ENCODE measurements at places on chromosomes 3 and 15.

DNA sequence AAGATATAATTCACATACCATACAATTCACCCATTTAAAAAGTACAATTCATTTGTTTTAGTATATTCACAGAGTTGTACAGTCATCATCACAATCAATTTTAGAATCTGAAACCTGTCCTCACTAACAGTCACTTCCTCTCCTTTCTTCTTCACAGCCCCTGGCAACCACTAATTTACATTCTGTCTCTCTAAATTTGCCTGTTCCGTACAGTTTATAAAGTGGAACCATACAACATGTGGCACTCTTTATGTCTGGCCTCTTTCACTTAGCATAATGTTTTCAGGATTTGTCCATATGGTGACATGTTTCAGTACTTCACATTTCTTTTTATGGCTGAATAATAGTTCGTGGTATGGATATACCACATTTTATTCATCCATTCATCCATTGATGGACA, 22.7 kb downstream of the ERICH6 start:
- no peak for DNase-seq

- DNase-seq: peak; percentile 71
Measured at GRCh38 chr15:101641129-101641764, 10.9 kb downstream of the TM2D3 start.

DNA sequence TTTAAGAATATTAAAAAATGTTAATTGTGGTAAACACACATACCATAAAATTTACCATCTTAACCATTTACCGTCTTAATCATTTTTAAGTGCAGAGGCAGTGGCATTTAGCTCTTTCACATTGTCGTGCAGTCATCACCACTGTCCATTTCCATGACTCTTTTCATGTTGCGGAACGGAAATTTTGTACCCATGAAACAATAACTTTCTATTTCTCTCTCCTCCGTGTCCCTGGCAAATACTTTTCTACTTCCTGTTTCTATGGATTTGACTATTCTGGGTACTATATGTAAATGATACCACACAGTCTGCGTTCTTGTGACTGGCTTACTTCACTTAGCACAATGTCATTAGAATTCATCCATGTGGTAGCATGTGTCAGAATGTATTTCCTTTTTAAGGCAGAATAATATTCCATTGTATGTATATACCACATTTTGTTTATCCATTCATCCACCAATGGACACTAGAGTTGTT, 27.9 kb downstream of the AKAP13 start:
- no peak for DNase-seq

- DNase-seq: no peak
Measured at GRCh38 chr3:33047842-33048834, 48.8 kb downstream of the GLB1 start.

GRCh38 chr3:27458929-27459328, 25.3 kb downstream of the SLC4A7 start:
- no peak for DNase-seq

GRCh38 chr15:68512598-68512997, 66.2 kb upstream of the CORO2B start:
- no peak for DNase-seq

DNA sequence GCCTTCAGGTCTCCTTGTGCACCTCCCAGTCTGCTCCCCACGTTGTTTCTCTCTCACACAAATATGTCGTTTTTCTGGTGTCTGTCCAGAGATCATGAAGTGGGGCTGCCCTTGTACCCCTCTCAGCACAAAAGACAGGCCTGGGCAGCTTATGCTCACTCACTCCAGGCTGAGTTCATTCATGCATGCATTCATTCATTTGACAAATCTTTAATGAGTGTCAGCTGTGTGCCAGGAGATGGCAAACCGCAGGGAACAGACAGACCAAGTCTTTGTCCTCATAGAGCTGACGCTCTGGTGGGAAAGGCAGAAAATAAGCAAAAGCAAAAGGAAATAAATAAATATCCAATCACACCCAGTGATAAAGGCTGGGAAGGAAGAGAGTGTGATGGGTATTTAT, 7.6 kb upstream of the TRH start:
- DNase-seq: no peak

DNA sequence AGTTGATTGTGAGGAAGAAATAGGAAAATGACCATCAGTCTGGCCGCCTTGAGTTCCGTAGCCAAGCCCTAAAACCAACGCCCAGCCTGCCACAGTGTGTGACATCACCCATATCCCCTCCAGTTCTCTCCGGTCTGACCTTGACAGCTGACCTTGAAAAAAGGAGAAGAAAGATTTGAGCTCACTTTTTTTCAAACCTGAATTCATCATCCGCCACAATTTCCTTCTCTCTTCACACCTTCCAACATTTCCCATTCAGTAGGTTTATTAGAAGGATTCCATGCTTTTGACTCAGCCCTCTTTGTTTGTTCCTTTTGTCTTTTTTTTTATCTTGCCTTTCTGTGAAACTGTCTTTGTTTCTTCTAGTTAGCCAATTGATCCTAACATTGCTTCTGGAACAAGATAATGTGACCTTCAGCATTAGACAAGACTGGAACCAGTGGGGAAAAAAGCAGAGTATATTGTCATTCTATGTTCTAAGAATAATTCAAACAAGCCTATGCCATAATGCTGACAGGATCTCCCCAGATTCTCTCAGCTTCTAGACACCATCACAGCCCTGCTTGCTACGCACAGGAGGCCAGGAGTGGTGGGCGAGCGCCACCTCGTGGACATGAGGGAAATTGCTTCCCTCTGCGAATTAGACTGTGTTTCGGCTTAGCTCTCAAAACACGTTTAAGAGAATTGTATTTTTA, 283.1 kb downstream of the FGF12 start:
- DNase-seq: peak; percentile 66

DNA sequence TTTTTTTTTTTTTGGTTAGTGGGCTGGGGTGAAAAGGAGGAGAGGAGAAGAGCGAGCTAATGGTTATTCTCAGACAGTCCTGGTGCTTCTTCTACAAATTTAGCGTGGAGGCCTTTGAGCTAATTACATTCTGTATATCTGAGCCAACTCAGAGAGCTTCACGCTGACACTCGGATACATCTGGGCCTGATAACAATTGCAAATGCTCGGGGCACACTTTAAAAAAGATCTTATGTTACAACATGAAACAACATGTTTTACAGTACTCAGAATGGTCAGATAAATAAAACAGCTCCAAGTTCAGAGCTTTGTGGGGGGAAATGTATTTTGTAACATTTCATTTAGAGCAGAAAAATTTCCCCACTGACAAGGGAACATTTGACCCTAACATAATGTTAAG, 966.9 kb upstream of the NR2F2 start:
- DNase-seq: no peak

DNA sequence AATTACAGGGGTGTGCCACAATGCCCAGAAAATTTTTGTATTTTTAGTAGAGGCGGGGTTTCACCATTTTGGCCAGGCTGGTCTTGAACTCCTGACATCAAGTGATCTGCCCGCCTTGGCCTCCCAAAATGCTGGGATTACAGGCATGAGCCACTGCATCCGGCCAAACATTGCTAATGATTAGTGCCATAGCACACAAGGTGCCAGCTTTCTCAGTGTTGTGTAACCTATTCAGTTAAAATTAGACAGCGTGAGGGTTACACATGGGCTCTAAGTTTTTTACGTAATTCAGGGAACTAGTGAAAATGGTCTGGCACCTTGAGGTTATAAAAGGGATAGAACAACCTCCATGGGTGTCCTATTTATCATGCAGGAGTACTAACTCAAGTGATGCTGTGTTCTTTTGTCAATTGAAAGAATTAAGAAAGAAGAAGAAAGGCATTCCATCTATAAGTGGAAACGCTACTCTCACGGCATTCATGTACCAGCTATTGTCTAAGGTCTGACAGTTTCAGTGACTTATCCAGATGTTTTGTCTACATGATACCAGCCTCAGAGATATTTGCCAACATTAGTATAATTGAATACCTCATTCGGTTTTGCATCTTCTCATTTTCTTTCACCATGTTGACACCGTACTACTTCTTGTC, 84.7 kb downstream of the EOMES start:
- no peak for DNase-seq

- peak; percentile 90 for DNase-seq
Measured at GRCh38 chr15:62758126-62758951, 284.2 kb upstream of the TPM1 start.

DNA sequence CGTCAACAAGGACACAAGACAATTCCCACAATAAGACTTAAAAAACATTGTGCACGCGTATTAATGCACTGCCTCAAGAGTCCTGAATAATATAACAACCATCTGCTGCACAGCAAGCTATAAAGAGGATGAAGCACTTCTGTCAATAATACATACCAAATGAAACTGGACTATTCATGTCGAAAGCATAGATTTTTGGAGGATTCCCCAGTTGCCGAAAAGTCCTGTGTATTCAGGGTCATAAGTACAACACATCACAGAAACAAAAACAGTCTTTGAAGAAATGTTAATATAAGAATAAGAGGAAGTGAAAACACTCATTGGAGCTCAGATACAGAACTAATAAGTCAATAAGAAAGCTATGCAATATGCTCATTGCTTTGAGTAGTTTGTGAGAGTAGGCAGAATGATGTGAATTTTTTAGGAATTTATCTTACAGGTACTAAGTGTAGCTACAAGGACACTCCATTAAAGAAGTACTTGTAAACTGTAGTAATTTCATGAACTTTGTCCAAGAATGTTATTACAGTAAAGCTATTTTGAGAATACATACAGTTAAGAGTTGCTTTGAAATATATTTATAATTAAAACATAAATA, 31.6 kb downstream of the CBLB start:
- DNase-seq: no peak

DNA sequence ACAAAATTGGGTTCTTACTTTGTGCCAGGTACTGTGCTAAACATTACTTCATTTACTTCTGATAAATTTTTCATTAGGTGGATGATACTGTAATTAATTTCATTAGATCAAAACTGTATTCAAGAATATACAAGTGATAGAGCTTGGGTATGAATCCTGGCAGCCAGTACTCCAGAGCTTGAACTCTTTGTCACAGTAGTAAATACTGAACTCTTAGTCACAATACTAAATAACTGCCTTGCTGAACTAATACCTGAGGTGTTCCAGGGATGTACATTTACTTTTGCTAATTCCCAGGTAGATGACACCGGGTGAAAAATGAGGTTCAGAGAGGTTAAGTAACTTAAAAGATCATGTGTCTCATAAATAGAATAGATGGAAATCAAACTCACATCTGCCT, 20.3 kb downstream of the FXR1 start:
- DNase-seq: no peak

DNA sequence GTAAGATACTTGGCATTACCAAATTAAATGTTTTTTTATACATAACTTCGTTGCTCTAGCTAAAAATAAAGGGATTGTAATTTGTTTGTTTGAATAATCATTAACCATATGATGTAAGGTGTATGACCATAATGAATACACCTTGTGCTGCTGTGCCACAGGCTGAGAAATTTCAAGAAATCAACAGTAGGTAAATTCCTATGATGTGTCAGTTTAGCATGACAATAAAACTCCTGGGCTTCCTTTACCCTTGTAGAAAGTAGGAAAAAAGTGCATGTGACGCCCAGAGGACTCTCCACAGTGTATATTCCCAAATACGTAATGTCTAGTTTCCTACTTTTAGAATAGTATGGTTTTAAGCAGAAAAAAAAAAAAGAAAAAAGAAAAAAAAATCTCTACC, 208.1 kb downstream of the SATB1 start:
- DNase-seq: no peak

DNA sequence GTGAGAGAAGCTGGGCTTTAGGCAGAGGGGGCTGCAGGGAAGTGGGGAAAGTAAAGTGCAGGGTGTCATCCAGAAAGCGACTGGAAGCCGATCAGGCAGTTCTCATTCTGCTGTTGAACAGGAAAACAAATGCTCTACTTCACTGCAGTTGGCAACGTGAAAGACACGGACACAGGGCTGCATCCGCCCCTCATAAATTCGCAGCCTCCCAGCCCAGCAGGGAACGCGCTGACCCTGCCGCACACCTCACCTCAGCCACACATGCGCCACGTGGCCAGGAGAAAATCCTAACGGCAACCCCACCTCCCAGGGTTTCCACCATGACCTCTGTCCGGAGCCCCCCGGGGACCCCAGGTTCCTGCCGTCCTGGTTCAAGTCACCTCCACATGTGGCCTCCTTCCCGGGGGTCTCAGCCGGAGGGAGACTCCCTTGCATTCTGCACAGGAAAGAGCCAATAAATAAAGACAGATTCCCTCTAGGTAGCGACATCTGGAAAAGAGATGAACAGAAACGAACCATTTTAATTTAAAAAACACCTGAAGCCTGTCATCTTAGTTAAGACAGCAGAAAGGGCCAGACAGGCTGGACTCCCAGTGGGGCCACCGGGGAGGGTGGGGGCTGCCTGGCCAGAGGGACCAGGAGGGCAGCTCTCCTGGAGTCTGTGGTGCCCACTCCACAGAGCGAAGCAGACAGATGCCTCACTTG, 118.7 kb downstream of the TMEM266 start:
- DNase-seq: no peak

DNA sequence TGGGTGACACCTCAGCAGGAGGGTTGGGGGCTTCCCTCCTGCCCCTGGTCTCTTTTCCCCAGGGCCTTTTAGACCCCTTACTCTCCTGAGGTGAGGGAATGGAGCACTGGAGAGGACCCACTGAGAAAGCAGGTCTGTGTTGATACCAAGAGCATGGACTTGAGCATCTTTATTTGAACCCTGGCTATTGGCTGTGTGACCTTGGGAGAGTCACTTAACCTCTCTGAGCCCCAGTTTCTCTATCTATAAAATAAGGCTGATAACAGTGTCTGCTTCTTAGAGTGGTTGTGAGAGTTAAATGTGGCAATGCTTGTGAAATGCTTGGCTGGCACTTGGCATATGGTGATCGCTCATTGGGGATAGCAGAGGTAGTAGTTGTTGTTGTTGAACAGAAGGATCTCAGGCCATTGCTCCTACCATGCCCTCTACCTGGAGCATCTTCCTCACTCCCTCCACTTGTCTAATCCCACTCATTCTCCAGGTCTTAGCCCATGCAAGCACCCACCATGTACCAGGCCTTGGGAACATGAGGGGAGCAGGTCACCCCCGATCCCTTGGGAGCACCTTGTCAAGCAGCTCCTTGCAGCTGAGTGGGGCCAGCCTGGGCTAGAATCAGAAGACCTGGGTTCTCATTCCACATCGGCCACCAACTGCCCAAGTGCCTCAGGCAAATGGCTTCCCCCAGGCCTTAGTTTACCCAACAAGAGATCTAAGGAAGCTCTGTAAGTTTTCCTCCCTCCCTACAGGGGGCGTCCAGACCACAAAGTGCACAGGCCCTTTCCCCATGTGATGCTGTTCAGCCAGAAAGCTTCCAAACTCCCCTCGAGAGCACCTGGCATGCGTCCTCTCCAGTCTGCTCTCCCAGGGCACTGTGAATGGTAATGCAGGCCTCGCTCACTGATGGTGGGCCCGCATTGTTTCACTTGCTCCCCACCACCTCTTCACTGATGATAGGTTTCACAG, 96.7 kb downstream of the LSM3 start:
- no peak for DNase-seq

- DNase-seq: peak; percentile 63
Measured at GRCh38 chr3:40920041-40920440, 279.3 kb upstream of the CTNNB1 start.

- no peak for DNase-seq
Measured at GRCh38 chr3:156353563-156353962, 201.4 kb downstream of the SSR3 start.

GRCh38 chr3:164604687-164605086, 473.6 kb downstream of the SI start:
- DNase-seq: no peak

GRCh38 chr3:31244929-31245817, 287.6 kb upstream of the STT3B start:
- DNase-seq: no peak

GRCh38 chr15:68175526-68175925, 29.6 kb downstream of the CALML4 start:
- DNase-seq: no peak

Data from iris pigment epithelial cell (primary cell).